ENCODE measurements at places on chromosomes 11 and 22.

- no peak for DNase-seq
Observed at GRCh38 chr11:32137869-32138268, 47.0 kb downstream of the RCN1 start.

- no peak for DNase-seq
Observed at GRCh38 chr11:117750357-117750756, 46.7 kb downstream of the DSCAML1 start.

DNA sequence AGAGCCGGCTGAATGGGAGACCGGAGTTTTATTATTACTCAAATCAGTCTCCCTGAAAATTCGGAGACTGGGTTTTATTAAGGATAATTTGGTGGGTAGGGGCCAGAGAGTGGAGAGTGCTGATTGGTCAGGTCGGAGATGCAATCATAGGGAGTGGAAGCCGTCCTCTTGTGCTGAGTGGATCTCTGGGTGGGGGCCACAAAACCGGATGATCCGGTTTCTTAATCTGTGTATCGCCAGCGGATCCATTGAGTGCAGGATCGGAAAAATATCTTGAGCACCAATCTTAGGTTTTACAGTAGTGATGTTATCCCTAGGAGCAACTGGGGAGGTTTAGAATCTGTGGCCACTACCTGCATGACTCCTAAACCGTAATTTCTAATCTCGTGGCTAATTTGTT, 886 bp upstream of the NIPSNAP1 start:
- no peak for DNase-seq

GRCh38 chr11:68816917-68817419, 24.7 kb downstream of the CPT1A start:
- no peak for DNase-seq

DNA sequence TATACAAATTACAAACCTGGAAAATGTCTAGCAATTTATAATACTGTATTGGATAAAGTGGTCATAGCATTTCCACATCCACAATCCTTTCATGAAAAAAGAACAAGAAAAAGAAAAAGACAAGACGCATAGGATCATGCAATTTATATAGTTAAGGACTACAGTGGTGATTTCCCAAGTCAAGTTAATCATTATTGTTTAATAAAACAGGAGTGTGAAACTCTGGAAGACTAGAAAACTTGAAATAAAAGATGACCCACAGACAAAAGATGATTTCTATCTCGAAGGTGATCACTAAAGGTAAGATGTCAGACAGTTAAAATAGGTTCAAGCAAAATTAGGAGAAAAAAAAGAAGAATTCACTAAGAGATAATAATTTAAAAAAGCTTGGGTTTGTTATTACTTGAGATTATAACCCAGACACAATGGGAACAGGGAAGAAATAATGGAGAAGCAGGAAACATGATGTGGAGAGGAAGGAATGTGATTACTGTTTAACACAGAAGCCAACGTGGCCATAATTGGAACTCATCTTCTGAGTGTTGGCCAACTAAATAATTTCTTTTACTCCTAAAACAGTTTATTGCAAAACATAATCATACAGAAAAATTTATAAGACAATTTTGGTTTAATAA, 441.2 kb upstream of the ANO3 start:
- no peak for DNase-seq

GRCh38 chr11:44889266-44889665, 61.4 kb downstream of the TP53I11 start:
- no peak for DNase-seq

GRCh38 chr11:95282291-95282751, 51.3 kb upstream of the SESN3 start:
- no peak for DNase-seq

DNA sequence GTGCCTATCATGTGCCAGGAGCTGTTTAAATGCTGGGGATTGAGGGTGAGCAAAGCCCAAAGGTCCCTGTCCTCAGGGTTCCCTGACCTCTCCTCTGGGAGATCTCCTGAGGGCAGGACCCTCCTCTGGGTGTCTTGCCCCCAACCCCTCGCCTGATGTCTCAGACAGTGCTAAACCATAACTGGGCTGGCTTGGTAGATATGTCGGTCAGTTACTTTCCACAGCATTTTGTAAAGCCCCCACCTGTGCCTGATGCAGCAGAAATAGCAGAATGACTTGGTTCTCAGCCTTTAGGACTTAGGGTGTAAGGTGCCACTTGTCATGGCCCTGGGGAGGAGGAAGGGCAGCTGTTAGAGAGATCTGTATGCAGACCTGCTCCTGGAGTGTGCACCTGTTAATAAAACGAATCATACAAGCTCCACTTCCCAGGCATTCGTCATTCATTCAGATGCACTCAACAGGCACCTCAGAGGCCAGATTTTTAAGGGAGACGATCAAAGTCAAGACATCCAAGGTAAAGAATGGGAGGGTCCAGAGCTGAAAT, 88.1 kb downstream of the TP53I11 start:
- DNase-seq, result no peak

GRCh38 chr22:28001171-28001835, 82.2 kb upstream of the PITPNB start:
- DNase-seq, result no peak

DNA sequence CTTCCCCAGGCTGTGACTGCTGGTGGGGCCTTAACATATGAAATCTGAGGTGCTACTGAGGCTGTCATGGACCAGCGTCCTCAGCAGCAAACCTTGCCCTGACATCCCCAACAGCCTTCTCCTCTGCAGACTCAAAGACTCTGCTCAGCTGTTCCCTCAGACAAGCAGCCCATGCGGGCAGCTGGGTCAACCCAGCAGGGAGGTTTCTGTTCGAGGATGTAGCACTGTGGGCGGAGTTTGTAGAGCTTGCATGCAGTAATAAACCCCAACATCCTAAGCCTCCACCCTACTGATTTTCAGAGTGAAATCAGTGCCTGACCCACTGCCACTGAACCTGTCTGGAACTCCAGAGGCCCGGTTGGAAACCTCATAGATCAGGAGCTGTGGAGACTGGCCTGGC, 88.8 kb upstream of the XKR3 start:
- DNase-seq, result no peak

- no peak for DNase-seq
Observed at GRCh38 chr11:2592559-2593392, 107.0 kb downstream of the KCNQ1OT1 start.

DNA sequence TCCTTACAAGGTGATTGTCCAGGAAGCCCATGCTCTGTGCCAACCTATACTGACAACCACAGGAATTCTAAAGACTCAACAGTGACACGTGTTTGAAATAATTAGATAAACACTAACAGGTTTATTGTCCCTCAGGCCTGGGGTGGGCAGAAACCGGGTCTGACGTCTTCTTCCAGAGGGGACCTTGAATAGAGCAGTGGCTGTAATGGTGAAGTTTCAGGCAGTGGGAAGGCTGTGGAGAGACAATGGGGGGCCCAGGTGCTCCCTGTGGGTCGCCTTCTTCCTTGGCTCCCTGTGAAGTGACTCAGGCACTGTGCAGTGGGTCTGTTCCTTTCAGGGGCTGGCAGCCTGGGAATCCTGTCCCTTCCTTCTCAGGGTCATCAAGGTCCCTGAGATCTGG, 54.6 kb downstream of the OTOG start:
- DNase-seq, result no peak

DNA sequence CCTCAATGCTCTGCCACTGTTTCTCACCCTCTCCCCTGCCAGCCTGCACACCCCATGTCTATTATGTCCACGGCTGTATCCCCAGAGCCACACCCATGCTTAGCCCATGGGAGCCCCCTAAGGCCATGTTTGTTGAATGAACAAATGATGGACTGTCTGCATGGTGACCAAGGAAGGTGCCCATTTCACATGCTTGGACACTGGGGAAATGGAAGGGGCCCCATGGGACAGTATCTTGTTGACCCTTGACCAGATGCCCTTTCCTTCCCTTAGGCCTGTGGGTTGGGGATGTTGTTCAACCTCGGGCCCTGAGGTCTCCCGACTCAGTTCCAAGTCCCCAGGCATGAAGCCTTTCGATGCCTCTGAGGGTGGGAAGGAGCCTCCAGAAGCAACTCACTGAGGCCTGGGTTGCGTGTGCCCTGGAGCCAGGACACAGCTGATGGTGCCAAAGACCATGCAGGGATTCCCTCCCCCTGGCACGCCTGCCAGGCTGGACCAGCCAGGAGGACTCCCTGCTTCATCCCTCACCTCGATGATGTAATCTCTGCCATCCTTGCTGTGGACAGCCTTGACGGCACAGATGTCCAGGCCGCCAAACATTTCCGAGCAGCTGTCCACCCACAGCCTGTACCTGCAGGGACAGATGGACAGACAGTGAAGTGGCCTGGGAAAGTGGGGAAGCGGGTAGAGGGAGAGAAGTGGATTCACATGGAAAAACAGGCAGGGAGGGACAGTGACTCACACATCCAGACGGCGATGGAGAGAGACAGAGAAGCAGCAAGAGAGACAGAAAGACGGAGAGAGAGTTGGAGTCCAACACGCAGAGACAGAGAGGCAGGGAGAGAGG, 58.9 kb downstream of the FBXO7 start:
- DNase-seq, result no peak

DNA sequence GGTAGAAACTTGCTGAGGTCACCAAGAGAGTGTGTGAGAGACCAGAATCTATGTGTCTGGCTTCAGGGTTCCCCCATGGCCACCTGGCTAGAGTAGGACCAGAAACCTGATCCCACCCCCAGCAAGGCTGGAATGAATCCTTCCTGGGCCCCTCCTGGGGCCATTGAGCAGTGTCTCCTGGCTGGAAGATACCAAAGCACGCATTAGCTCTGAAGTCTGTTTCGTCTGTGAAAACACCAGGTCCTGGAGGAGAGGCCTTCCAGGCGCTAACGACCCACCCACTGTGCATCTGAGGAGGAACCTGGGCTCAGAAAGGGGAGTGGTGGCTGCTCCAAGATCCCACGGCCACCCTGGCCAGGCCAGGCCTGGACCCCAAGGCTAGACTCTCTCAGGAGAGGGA, 15.5 kb upstream of the TSKU start:
- no peak for DNase-seq

DNA sequence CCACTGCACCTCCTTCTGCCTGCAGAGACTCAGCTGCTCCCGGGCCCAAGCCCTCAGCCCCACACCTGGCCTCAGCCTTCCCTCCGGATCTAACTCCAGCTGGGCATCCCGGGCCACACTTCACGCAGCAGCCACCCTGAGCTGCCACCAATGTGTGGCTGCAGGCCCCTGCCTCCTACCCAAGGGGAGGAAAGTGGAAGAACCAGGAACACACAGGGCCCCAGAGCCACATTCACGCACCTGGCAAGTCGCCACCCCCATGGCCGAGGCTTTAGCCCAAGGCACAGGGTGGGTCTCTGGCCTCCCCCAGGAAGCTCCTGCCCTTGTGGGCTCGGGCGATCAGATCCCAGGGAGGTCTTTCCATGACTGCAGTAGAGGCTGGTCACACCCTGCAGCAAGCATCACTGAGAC, 345.6 kb downstream of the CTTN start:
- DNase-seq, result no peak

- DNase-seq, result no peak
Observed at GRCh38 chr11:67614730-67615714, 8.3 kb downstream of the NDUFV1 start.

DNA sequence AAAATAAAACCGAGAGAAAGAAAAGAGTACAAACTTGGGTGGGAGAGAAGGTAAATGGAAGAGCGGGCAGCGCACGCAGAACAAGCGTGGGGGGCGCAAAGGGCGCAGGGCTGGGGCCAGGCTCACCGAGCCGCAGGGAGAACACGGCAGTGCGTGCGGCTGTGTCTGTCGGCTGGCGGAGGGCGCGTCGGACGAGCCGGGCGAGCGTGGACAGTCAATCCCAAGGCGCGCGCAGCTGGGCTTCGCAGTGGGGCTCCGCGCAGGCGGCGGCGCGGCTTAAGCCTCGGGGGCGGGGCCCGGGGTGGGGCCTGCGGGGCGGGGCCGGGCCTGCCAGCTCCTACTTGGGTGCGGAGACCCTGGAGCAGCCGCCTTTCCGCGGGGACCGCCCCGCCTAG, at the start of gene UCP2:
Gene UCP2, minus strand, starts transcription at position 249 of the 395 bp plus-strand sequence. CDS start 4,465 bp downstream, outside the sequence.
- DNase-seq, result no peak

DNA sequence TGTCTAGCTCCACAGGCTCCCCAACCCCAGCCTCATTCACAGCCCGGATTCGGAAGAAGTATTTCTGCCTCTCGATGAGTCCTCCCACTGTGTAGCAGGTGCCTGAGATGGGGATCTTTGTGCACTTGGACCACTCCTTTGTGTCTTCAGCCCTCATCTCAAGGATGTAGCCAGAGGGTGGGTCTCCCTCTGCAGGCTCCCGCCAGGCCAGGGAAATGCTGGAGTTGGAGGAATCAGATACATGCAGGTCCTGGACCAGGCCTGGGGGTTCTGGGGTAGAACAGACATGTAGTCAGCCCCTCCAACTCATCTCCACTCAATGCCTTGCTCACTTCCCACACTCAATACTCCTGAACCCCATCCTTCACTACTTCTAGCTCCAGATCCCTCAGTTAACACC, 10.8 kb downstream of the TMEM86A start:
- no peak for DNase-seq

DNA sequence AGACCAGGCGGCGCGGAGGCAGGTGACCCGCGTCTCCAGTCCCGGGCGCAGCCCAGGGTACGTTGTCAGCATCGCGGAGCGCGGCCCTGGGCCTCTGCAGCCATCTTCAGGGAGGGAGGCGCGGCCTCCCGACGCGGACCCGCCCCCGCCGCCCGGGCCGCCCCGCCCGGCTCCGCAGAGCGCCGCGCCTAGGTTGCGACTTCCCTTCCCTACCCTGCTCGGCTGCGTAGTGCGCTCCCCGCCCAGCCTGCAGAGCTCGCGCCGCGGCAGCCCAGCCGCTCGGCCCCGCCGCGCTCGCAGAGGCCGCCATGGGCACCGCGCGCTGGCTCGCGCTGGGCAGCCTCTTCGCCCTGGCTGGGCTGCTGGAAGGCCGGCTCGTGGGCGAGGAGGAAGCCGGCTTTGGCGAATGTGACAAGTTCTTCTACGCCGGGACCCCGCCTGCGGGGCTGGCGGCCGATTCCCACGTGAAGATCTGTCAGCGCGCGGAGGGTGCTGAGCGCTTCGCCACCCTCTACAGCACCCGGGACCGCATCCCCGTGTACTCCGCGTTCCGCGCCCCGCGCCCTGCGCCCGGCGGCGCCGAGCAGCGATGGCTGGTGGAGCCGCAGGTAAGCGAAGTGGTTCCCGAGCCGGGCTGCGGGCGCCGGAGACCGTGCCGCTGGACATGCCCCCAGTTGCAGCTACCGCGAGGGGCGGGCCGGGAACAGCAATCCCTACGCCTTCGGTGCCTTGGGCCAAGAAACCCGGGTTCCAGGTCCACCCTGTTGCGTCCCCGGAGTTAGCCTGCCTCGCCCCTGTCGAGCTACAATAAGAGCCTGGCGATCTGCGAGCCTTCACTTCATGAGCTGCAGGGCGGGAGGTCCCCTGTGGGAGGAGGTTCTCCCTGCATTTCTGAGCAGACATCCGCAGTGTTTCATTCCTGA, at the start of gene ENDOD1:
Gene ENDOD1, plus strand, starts transcription at position 227 of the 923 bp plus-strand sequence. Its CDS starts 82 bp downstream, at position 309.
- DNase-seq, result no peak

DNA sequence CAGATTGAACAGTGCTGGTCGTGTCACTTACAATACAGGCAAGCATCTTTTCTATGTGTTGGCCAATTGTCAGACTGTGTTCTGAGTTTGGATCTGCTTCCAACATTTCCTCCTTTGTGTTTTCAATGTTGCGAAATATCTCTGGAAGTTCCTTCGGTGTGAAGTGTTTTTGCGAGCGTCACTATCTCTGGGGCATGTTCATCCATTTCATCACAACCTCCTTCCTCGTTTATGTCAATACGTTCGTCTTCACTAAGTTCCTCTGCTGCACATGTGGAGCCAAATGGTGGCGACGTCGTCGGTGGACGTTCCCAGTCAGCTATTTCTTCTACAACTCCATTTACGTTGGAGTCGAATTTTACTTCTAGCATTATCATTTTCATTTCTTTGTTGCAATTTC, 100.2 kb upstream of the LMO1 start:
- DNase-seq, result no peak

Data from SK-N-MC (cell line).